Activated CD4-positive, alpha-beta T cell treated with anti-CD3 and anti-CD28 coated beads, Interleukin-2, Interleukin-6, amounts not matched to agents 100 ng/mL and 50 ng/mL, durations not matched to agents 16 hours and 8 hours (primary cell): ENCODE measurements at places on chromosomes 7 and 10.

DNA sequence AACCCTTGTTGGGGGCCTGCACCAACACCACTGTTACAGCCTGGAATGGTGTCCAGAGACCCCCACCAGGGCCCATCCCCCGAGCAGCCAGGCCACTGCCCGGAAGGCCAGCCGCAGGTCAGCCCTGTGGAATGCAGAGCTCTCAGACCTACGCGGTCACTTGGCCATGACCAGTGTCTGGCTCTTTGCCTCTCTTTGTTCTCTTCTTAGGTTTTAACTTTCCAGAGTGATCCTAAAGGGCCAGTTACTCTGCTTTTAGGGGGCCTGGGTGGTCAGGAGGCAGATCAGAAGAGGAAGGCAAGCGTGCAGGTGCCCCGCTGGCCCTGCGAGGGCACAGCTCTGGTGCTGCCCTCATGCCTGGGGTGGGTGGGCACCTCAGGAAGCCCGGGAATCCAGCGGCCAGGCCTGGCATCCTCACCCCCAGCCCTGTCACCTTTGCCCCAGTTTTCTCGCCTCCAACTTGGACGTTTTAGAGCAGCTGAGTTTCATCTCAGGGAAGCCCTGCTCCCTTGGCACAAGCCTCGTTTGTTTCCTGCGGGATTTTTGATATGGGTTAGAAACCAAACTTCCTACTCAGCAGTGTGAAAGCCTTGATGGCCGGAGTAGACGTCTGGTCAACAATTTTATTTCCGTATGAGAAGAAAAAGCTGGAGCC is 62.5 kb upstream of the CHST15 start:
- DNase-seq = no peak

DNA sequence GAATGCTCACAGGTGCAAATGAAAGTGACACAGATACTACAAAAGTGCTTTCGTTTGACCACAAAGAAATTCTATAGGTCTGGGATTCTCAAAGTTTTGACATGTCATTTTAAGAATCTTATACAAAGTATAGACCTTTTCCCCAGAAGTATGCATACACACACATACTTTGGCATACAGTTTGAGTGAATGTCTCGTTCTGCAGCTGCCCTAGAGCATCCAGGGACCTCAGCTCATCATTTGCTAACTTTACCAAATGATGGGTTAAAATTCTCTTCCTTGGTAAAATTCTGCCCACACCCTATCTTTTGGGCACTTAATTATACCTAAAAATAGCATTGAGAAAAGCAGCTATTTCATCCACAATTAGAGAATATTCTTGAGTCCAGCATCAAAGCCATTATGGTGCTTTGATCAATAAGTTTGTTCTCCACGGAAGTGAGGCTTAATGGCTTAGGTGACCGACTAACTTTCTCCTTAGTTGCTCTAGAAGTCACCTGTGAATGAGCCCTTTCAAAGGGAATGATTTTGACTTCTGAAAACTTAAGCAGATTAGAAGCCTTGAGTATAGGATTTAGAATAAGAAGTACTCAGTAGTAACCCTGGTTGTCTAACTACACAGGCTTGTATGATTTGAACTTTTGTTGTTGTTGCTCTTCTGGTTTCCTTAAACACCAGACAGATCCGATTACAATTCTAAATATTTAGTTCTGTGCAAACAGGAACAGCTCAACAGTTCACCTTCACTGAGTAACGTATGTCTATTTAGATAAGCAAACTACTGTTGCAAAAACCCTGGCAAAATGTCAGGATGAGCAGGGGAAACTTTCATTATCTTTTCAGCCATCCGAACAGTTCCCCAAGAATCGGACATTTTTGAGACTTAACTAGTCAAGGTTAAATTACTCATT is 70.6 kb downstream of the CNNM2 start:
- no peak for DNase-seq

DNA sequence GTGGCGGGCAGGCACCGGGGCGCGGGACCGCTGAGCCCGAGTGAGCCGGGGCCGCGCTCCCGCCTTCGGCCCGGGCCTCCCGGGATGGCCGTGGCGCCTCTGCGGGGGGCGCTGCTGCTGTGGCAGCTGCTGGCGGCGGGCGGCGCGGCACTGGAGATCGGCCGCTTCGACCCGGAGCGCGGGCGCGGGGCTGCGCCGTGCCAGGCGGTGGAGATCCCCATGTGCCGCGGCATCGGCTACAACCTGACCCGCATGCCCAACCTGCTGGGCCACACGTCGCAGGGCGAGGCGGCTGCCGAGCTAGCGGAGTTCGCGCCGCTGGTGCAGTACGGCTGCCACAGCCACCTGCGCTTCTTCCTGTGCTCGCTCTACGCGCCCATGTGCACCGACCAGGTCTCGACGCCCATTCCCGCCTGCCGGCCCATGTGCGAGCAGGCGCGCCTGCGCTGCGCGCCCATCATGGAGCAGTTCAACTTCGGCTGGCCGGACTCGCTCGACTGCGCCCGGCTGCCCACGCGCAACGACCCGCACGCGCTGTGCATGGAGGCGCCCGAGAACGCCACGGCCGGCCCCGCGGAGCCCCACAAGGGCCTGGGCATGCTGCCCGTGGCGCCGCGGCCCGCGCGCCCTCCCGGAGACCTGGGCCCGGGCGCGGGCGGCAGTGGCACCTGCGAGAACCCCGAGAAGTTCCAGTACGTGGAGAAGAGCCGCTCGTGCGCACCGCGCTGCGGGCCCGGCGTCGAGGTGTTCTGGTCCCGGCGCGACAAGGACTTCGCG is 534 bp downstream of the FZD9 start:
- DNase-seq = peak; percentile 22

DNA sequence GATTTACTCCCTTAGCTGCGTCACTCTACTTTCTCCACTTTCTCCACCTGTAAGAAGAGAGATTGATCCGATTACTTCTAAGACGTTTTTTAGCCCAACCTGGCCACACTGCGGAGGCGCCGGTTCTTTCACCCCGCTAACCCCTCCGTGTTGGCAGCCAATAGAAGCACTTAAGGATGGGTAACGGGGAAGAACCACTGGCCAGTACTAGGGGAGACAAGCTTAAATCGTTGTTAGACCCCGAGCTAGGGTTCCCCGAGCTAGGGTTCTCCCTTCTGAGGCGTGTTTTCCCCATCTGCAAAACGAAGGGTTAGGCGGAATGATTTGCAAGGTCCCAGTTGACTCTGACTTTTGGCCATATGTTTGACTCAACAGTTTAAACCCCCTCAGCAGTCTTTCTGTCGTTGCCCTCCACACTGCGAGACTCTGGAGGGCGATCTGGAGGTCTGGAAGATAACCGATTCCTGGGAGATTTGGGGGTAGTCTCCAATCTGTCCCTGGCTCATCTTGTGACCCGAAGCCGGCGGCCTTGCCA is 644 bp downstream of the UMAD1 start:
- DNase-seq = no peak

- no peak for DNase-seq
Measured at GRCh38 chr7:136533732-136534131, 334.7 kb upstream of the CHRM2 start.
